ENCODE measurements at places on chromosomes 5 and 9. TPM values are rescaled to one million over a fixed set of nuclear protein-coding genes. Genes with fewer than 3 reads are reported as not detected.

The TMEM215 gene
- not detected for total RNA-seq

The GPR107 gene
- 32.2 TPM for total RNA-seq

The FOXD4L4 gene
- 0.09 TPM for total RNA-seq

The CTXN3 gene
- not detected for total RNA-seq

The PRDM9 gene
- total RNA-seq, result not detected

The RASGRF2 gene
- 41.7 TPM for total RNA-seq

The LHX6 gene
- 0.09 TPM for total RNA-seq

The CDX1 gene
- total RNA-seq, result under 0.01 TPM

The NREP gene
- 27.6 TPM for total RNA-seq

The PLPPR1 gene
- under 0.01 TPM for total RNA-seq
